ENCODE measurements at places on chromosomes 11 and 22.

DNA sequence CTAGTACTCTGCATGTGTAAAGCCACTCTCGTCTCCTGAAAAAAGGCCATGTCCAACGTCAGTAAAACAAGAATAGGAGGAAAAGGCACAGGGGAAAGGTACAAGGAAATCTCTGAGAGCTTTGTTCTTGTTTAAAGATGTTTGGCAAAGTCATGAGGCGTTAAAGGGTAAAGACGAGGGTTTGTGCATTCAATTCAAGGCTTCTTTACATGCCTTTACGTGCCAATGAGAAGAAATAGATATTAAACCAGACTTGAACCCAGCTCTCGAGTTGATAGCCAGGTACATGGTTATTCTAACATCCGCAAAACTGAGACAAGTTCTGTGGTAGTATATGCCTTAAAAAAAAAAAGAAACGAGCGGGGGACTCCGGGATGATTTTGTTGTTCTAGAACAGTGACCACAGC lies 704 bp upstream of the CFL1 start:
- DNase-seq: no peak

DNA sequence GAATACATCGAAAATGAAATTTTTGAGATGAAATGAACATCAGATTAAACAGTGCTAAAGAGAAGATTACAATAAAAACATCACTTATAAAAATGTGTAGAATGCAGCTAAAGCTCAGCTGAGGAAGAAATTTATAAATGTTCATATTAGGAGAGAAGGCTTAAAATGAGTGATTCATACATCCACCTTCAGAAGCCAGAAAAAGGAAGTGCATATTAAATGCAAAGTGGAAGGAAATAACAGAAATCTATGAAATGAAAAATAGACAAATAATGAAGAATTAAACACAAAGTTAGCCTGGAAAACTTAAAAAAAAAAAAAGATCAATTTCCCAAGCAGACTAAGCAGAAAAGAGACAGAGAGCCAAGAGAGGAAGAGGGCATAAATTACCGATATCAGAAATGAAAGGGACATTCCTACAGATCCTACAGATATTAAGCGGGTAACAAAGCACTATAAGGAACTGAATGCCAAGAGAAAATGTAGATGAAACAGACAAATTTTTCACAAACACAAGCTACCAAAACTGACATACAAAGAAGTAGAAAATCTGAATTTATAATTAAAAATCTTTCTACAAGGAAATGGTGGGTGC lies 7.2 kb upstream of the MOB2 start:
- no peak for DNase-seq

GRCh38 chr11:37371346-37371970 lies 773.4 kb upstream of the RAG2 start:
- DNase-seq: no peak

- DNase-seq: no peak
Measured at GRCh38 chr11:34239465-34240149, 118.2 kb downstream of the ABTB2 start.

DNA sequence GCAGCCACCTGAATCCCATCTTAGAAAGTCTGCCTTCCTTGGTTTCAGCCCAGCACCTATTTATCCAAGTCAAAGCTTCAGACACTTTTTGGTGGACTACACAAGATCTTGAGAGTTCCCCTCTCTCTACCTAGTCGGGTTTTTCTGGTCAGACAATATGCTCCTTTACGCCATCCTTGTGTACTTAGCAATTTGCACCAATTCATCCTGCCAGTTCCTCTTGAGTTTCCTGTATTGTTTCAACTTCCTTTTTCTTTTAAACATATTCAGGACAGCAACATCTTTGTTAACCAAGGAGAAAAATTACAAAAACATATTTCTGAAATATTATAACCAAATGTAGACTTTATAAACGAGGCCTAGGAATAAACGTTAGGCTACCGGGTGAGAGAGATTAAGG lies 368.2 kb upstream of the CADM1 start:
- no peak for DNase-seq

- DNase-seq: no peak
Measured at GRCh38 chr11:115806056-115806455, 301.8 kb upstream of the CADM1 start.

DNA sequence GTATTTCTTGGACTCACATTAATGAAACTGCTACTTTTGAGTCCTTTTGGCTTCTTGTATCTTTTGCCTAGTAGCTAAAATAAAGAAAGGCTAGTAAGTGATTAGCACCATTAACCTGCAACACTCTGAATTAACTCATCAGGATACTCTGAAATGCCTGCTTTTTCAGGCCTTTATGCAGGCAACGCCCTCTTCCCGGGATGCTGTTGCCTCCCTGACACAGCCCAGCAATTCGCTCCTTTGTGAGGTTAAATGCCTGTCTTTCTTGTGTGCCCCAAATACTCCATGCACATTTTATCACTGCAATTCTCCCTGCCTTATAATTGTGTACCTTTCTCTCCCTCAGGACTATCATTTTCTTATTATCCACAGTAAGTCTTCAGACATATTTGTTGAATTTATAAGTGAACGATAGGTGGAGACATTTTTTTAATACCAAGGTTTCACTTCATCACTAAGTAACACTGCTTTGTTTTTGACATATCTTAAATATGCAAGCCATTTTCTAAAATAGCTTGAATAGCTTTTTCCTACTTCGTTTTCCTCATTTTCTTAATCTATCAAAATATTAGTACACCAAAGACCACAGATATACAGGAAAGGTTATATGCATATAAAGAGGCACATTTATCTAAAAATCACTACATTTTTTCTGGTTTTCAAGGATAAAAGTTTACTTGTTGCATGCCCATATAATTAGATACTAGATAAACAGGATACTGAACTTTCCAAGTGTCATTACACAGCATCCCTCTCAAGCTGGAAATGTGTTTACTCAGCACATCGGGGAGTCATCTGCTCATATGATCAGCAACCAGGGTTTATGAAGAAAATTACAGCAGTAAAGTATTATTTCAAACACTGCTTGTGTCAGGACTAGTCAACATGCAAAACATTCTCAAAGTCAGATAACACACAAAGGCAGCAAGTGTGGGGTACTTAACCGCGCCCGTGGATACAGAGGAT lies 48.5 kb upstream of the DDI1 start:
- no peak for DNase-seq

DNA sequence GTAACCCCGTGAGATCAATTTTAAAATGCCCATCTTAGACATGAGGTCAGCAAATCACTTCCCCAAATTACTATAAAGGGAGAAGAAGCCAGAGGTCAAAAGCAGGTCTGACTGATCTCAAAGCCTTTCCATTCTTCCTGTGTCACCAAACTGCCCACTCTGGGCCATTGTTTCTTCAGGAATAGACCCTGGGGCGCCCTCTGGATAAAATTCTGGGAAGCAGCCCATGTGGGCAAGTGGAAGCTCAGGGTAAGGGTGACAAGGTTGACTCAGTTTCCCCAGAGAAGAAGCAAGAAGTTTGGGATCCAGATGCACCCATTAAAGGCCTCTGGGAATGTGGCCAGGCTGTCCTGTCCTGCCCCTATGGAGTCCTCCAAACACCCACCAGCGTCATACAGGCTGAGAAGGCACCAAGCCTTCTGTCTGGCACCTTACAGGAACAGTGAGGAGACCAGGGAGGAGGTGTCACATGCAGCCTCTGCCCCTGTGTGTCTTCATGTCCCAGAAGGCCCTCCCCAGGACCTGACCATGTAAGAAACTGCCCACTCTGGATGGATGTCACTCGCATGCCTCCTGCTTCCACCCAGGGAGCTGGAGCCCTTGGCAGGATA lies 50.1 kb downstream of the CHST1 start:
- DNase-seq: no peak

GRCh38 chr11:86551288-86552092 lies 120.9 kb downstream of the ME3 start:
- no peak for DNase-seq

- DNase-seq: no peak
Measured at GRCh38 chr11:61948505-61948904, 1.6 kb upstream of the BEST1 start.

DNA sequence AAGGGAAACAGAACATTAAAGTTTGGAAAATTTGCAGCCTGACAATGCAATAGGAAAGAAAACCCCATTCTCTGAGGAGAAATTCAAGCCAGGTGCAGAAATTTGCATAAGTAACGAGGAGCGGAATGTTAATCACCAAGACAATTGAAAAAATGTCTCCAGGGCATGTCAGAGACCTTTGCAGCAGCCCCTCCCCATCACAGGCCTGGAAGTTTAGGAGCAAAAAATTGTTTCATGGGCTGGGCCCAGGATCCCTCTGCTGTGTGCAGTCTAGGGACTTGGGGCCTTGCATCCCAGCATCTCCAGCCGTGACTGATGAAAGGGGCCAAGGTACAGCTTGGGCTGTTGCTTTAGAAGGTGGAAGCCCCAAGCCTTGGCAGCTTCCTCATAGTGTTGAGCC lies 780.2 kb downstream of the LRRC4C start:
- DNase-seq: no peak

DNA sequence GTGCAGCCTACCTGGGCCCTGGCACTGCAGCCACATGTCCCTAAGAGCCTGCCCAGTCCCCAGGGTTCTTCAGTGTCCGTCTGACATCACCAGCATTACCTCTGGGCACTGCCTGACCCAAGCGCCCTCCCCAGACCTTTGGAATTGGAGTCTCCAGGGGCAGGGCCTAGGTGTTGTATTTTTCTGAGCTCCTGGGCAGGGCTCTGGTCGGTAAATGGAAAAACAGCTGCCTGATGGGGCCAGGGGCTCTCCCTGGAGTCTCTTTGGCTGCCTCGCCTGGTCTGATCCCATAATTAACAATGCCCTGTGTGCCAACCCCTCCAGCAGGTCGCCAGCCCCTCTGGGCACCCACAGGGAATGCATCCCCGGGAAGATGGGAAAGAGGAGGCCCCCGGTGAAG lies 710.2 kb downstream of the BRD1 start:
- no peak for DNase-seq

DNA sequence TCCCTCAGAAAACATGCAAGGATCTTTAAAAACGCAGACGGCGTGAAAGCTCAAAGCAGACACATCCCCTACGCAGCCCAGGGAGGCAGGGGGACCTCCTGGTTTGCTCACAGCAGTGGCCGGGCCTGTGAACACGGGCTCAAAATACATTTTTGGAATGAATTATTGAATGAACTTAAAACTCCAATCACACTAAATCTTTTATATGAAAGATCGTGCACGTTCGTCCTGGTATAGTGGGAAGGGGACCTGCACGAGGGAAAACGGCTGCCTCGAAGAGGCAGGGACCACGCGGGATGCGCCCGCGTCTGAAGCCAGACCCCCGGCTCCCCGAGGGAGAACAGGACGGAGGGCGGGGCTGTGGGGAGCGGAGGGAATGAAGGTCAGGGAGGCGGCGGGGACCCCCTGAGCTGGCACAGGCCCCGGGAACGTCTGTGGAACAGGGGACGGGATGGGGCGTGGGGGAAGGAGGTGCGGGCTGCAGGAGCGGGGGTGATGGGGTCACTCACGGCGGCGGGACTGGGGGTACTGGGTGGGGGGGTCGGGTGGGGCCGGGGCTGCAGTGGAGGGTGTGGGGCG lies 1.3 kb upstream of the PANX2 start:
- no peak for DNase-seq

GRCh38 chr22:27057717-27058116 lies 400.3 kb downstream of the MIAT start:
- no peak for DNase-seq

DNA sequence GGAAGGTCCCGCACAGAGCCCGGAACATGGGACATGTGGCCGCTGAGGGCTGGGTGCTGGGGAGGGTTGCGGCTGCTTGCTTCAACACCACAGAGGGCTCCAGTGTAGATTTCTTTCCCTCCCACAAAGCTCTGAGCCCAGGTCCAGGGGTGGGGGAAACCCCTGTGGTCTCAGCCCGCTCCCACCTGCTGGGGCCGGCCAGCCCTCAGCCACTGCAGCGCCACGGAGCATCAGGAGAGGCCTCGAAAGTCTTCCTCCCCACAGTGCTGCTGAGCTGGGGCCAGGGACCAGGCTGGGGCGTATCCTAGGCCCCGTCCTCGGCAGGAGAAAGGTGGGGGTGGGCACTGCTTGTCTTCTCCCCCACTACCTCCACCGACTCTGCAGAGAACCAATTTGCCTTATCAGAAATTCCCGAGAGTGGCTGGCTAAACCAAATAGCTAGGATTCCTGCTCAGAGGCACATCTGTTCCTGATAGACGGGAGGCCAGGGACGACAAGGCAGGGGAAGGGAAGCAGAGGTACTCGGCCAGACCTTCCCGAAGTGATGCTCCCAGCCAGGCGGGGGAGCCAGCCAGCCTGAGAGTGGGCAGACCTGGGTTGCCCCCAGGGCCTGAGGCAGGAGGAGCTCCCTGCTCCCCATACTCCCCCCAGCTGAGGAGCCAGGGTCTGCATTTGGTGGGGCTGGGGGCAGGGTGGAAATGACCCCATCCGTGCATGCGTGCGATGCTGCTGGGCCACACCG lies 18.7 kb downstream of the IGF2 start:
- DNase-seq: no peak

DNA sequence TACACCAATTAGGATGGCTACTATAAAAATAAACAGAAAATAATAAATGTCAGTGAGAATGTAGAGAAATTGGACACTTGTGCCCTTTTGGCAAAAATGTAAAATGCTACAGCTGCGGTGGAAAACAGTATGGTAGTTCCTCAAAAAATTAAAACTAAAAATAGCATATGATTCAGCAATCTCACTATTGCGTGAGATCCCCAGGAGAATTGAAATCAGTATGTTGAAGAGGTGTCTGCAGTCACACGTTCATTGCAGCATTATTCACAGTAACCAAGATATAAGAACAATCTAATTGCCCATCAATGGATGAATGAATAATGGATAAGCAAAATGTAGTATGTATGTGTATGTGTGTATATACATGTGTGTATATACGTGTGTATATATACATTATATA lies 6.8 kb downstream of the OR52N2 start:
- DNase-seq: no peak

DNA sequence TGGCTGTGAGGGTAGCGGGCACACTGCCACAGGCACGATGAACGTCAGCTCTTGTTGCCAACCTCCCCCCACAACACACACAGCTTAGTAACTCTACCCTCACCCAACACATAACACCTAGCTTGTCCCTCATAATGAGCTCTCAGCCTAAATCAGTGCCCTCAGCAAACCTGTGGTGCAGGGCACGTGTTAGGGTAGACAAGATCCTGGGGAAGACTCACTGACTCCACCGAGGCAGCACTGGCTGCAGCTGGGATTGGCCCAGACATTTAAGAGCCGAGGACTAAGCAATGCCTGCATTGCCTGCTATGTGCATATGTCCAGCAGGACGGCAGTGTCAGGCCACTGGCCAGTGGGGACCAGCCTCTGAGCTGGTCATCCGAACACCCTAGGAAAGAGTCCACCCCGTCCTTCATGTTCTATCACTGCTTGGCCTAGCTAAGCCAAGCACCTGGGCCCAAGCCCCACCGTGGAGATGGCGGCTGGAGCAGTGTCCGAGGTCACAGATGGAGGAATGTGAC lies 32.9 kb upstream of the TRIM29 start:
- DNase-seq: no peak
